ENCODE measurements at places on chromosomes 1 and 21.

GRCh38 chr1:33735624-33736023 is 128.3 kb upstream of the HMGB4 start:
- peak; percentile 10 for DNase-seq

GRCh38 chr1:180816132-180816531 is 96.6 kb upstream of the KIAA1614 start:
- DNase-seq: no peak

DNA sequence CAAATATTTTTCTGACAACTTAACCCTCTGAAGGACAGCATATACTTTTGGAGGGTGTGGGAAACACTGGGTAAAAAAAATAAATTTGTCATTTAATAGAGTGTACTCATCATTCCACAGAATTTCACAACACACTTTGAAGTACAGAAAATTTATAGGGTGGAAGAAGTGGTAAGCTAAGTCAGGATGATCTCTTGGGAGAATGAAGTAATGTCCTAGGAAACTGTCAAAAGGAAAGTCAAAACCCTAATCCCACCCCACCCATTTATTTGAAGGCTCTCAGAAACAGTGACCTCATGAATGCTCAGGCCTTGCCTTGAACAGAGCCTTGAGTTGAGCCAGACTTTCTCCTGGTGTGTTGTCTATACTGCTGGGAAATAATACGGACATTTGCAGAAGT is 7.3 kb upstream of the UAP1 start:
- DNase-seq: no peak

DNA sequence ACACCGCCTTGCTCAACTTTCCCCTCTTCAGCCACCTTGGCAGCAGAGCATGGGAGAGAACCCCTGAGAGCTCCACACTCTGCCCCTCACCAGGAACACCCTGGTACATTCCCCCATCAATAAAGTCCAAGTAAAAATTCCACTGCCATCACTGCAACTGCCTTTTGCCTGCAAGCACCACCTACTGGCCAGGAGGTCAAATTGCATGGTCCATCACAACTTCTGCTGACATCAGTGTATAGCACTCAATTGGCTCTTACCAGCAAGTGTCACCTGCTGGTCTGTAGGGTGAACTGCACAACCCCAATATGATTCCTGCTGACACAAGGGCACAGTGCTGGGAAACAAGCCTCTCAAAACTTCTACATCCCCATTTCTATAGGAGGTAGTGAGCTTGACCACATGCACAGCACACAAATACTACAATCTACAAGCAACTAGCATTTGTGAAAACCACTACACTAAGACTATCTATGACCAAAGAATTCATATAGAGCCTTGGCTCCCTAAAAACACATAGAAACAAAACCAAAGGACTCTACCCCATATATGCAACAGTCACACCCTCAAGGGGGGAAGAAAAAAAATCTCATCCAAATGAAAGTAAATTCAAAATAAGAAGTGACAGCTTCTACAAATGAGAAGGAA is 69.2 kb downstream of the FASLG start:
- DNase-seq: no peak

DNA sequence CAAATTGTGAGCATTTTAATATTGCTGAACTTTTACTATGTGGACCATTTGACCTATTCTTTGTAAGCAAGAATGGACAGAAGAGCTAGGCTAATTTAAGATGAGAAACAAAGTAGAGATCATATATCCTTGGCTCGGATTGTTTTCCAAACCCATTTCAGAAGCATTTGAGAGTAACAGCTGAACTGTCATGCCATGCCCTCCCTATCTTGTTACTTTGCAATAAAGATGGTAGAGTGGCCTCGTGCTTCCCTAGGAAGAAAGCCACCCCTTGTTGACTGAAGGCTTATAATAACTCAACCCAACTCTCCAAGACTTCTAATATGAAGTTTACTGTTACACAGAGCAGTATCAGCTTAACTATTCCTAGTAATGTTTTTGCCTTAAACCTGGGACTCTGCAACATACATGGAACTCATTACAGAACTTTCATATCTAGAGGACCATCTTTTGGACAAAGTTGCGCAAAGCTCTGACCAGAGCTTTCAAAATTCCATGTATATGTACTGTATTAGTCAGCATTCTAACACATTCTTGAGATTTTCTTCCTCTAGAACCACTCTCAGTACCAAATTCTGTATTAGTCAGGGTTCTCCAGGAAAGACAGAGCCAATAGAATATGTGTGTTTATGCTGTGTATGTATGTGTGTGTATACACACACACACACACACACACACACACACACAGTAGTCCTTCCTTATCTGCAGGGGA is 68.7 kb downstream of the ADAMTS1 start:
- no peak for DNase-seq

GRCh38 chr1:94553323-94553730 is 11.8 kb upstream of the F3 start:
- no peak for DNase-seq

GRCh38 chr1:159005676-159006075 is 4.0 kb upstream of the IFI16 start:
- DNase-seq: no peak

DNA sequence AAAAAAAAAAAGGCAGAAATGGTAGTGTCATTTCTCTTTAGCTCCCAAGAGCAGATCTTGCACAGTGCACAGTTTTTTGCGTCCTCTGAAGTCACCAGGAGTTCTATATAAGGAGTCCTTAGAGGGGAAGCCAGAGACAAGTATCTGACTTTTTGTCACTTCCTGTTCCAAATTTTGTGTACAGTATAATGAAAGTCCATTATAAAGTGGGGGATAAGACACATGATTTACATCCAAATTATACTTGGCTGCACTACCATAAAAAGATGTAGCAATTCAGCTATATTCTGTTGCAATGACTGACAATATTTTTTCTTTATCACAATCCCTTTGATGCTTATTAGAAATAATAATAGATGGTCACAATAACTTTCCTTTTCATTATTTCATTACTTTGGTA is 1276.9 kb upstream of the ADGRL2 start:
- no peak for DNase-seq

GRCh38 chr1:68959461-68960030 is 462.7 kb upstream of the DEPDC1 start:
- DNase-seq: no peak

GRCh38 chr1:180028864-180029263 is 74.3 kb downstream of the CEP350 start:
- no peak for DNase-seq

DNA sequence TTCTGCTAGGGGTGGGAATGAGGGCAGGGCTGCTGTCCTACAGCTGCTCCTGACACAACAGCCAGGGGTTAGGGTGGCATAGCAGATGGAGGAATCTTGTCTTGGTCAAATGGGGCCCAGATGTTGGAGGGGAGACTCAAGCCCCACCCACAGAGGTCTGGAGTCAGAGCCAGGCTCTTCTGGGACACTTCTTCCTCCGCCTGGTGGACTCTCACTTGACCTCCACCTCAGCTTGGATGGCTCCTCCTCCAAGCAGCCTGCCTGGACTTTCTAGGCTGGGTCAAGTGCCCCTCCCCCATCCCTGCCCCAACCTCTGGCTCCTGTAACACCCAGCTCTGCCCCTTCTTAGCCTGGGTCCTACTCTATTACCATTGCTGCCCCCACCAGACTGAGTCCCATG is 35.5 kb downstream of the EPHA2 start:
- DNase-seq: no peak

- no peak for DNase-seq
These were observed 89.3 kb downstream of the ASH1L start for GRCh38 chr1:155473151-155473821.

- no peak for DNase-seq
These were observed 3.9 kb upstream of the FNDC10 start for GRCh38 chr1:1603671-1604373.

GRCh38 chr1:153956997-153957715 is 1.3 kb downstream of the CRTC2 start:
- DNase-seq: no peak

DNA sequence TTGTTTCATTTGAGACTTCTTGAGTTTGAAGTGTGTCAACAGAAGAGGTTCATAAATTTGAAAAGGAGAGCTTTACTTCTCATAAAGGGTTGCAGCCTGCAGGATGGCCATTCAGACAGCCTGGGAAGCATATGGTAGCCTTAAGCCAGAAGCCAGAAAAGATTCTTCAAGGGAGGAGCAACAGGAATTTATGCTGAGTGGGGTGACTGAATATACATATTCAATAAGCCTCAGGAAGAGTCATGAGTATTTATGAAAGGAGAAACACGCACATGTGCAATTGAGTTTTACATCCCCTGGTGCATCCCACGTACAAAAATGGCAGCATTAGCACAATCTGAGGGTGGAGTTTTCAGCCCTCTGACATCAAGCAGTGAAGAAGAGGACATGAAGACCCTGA is 290.2 kb downstream of the KCTD3 start:
- DNase-seq: no peak

DNA sequence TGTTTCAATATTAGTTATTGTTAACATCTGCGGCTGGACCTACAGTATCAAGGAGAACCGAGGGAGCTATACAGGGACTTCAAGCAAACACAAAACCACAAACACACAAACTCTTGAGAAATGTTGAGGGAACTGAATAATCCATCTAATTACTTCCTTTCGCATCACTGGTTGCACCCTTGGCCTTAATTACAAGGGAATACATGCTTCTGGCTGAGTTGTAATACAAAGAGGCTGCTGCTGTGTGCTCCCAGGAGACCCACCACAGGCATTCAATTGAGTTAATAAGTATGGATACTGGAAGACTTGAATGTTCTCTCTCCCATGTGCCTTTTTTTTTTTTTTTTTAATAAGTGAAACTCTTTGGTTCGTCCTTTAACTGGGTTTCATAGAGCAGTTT is 16.8 kb upstream of the SMYD2 start:
- peak; percentile 37 for DNase-seq

- DNase-seq: no peak
These were observed 15.1 kb upstream of the TARBP1 start for GRCh38 chr1:234494049-234494448.

- DNase-seq: no peak
These were observed 53.4 kb downstream of the ZBTB18 start for GRCh38 chr1:244104309-244105060.

DNA sequence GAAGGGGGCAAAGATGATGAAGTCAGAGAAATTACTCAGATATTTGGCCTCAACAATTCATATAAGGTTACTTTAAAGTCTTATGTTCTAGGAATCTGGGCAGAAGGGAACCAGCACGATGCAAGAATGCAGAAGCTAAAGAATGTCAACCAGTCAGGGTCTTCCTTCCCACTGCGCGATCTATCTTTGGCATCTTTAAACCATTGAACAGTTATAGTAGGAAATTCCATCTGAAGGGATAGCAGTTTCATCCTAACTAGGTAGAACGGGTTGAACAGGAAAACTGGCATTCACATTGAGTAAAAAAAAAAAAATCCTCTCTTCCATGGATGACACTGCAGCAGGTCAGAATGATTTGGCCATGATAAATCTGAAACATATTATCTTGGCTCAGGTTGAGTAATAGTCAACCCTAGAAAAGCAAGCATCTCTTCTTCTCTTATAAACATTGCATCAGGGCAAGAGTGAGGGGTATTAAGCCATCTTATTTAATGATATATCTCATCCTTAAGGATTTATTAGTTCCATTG is 6.3 kb downstream of the CRCT1 start:
- DNase-seq: no peak

DNA sequence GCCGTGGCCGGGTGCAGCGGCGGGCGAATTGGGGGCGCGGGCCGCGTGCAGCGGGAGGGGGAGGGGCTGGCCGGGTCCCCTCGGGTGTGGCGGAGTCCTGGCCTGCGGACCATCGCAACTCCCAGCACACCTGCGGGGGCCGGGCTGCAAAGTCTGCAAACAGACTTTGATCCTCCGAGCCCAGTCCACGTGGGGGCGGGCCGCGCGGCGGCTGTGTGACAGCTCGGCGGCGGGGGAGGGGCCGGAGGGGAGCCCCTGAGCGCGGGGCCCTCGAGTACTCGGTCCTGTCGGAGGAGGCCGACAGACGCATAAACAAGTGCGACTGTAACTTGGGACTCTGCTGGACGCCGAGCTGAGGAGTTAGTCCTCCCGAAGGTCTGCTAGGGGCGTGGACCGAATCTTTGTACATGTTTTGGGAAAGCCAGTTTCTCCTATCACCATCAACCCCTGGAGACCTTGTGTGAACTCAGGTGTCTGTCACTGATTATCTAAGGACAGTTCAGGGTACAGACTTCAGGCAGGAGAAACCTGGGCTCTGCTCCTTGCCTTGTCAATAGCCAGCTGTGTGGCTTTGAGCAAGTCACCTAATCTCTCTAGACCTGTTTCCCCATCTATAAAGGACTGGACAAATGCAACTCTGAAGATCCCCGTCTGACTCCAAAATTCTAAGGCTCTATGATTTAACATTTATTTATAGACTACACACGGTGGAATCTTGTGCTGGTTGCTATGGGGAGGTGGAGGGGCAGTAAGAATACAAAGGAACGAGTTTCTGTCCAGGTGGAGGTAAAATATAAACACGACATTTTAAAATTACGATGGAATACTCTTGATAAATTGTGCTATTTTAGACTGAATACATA is 710 bp upstream of the SLC30A1 start:
- peak; percentile 64 for DNase-seq

DNA sequence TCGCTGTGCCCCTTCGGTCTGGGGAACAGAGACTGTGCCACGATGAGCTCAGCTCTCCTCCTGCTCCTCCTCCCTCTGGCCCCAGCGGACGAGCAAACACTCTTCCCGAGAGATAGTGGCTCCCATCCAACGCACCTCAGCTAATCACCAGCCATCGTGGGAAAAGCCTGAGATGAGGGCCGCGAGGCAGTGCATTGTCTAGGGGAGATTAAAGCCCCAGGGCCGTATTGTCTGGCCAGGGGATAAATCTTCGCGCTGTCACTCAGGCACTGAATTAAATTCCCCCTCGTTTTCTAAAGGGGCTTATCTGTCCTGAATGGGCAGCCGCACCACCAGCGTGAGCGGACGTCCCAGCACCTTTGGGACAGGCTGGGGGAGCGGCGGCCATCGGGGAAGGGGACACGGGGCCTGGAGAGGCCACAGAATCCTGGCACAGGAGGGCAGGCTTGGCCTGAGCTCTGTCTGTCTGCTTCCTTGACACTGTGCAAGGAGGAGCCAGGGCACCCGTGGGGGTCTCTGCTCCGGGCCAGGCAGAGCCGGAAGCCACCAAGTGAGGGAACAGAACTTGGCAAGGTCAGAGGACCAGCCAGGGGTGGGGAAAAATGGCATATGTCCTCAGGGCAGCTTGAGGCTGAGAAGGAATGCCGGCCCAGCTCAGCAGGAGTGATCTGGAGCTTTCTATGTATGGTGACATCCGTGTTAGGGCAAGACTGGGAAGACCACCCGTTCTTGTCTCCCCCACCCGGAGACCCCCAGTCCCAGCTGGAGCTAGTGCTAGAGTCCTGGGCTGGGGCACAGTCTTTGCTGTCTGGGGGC is 32.3 kb downstream of the PRDM16 start:
- peak; percentile 28 for DNase-seq

- DNase-seq: no peak
These were observed 653.6 kb upstream of the ADGRL4 start for GRCh38 chr1:79660129-79660528.

DNA sequence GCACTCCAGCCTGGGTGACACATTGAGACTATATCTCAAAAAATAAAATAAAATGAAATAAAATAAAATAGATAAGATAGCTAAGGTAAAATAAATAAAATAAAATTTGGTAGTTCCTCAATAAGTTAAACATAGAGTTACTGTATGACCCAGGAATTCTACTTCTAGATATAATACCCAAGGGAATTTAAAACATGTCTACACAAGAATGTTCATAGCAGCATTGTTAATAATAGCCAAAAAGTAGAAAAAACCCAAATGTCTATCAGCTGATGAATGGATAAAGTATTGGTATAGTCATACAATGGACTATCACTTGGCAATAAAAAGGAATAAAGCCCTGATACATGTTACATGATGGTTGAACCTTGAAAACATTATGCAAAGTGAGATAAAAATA is 47.8 kb downstream of the CEP350 start:
- no peak for DNase-seq

- no peak for DNase-seq
These were observed 63.4 kb upstream of the CSF1 start for GRCh38 chr1:109847251-109847650.
